ENCODE measurements at places on chromosomes 5 and 9. TPM values are rescaled to one million over a fixed set of nuclear protein-coding genes. Genes with fewer than 3 reads are reported as not detected.

The IL4 gene
- total RNA-seq, result not detected

The DBH gene
- total RNA-seq, result 0.18 TPM

The SPATA31A3 gene
- total RNA-seq, result not detected

The PCDHGA5 gene
- not detected for total RNA-seq

The PAPPA gene
- 0.52 TPM for total RNA-seq

DNA sequence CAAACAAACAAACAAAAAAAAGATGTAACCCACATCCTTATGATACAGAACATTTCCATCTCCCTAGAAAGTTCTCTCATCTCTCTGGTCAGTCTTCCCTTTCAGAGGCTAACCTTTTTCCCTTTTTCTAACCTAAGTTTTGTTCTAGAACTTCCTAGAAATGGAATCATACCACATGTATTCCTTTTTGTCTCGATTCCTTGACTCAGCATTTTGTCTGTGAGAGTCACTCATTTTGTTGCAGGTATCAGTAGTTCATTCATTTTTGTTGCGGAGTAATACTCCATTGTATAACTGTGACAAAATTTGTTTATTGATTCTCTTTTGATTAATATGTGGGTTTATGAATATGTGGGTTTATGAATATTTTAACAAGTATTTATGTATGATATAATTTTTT is 400.0 kb upstream of the PDE4D start:
- no peaks in the 10 kb centered on the region for H3K27me3 ChIP-seq
- DNase-seq, result no peak
- H3K4me3 ChIP-seq, result no peak overlapping the region
- no peaks in the 10 kb centered on the region for H3K4me1 ChIP-seq
- no peak overlapping the region for H3K27ac ChIP-seq

DNA sequence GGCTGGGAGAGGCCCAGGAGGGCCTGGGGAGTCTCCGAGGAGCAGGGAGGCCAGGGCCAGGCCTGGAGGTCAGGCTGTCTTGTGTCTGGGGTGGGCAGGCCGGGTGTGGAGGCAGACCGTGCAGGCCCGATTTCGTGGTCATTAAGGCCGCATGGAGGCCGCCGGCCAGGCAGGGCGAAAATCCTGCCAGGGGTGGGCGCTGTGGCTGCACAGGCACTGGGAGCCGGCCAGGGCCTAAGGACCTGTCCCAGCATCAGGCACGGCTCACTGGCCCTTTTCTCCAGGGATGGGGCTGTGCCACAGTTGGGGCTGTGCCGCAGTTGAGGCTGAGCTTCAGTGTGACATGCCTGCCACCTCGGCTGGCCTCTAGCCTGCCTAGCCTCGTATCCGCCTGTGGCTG is 35.9 kb downstream of the ASS1 start:
- H3K4me1 ChIP-seq, result peaks cover 4% of the 10 kb centered on the region
- peaks cover 39% of the 10 kb centered on the region for H3K27me3 ChIP-seq
- no peak overlapping the region for H3K4me3 ChIP-seq
- DNase-seq, result no peak
- no peak overlapping the region for H3K27ac ChIP-seq
- H3K36me3 ChIP-seq, result peaks cover 2% of the 10 kb centered on the region

- no peak for DNase-seq
- H3K27me3 ChIP-seq, result no peaks in the 10 kb centered on the region
- no peak overlapping the region for H3K4me3 ChIP-seq
- no peaks in the 10 kb centered on the region for H3K36me3 ChIP-seq
- H3K27ac ChIP-seq, result peak overlapping the region; percentile 89
Observed at GRCh38 chr5:56527174-56527573, 288.2 kb upstream of the MAP3K1 start.

DNA sequence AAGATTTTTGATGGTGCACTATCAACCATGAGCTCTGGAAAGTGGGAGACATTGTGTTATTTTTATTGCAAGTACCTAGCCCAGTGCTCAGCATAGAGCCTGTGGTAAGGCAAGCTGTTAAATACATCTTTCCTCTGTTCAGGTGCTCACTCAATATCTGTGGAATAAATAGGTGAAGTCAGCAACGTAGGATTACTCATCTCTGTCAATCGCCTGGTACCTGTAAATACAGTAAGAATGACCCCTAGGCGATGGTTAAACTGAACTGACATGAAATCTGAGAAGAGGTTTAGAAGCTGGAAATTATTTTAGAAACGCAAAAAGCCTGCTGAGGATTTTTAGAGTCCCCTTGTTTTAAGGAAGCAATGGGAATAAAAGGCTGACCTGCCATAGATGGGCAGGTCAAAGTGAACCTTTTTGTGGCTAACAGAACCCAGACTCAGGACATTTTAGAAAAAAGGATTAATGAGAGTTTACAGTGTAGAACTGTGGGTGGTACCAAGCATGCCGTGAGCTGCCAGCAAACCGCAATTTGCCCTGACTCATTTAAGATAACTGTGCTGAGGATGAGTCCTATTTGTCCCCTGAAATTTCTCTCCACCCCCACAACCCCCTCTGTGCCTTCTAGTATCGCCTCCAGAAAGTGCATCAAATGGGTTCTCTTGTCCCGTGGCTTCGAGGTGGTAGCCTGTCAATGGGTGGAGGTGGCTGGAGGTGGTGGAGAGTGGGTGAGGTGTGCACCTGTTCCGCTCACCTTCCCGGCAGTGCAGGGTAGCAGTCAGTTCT is 375.1 kb downstream of the MED10 start:
- DNase-seq, result no peak
- no peaks in the 10 kb centered on the region for H3K36me3 ChIP-seq
- no peak overlapping the region for H3K27ac ChIP-seq
- no peaks in the 10 kb centered on the region for H3K4me1 ChIP-seq
- H3K27me3 ChIP-seq, result peaks cover 6% of the 10 kb centered on the region

DNA sequence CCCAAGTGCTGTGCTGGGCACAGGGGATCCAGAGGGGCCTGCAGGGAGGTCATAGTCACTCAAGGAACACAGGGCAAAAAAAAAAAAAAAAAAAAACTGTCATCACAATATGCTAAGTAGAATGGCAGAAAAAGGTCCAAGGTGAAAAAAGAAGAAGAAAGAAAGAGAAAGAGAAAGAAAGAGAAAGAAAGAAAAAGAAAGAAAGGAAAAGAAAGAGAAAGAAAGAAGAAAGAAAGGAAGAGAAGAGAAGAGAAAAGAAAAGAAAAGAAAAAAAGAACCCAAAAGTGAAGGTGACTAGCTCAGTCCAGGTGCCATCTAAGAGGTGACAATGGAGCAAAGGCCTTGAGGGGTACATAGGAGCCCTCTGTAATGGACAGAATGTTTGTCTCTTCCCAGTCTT is 73.9 kb downstream of the PDE6A start:
- H3K36me3 ChIP-seq, result no peaks in the 10 kb centered on the region
- H3K4me1 ChIP-seq, result peaks cover 10% of the 10 kb centered on the region
- no peak overlapping the region for H3K4me3 ChIP-seq
- no peak overlapping the region for H3K27ac ChIP-seq

- no peaks in the 10 kb centered on the region for H3K36me3 ChIP-seq
- H3K27ac ChIP-seq, result no peak overlapping the region
- H3K4me1 ChIP-seq, result no peaks in the 10 kb centered on the region
- H3K4me3 ChIP-seq, result no peak overlapping the region
- no peaks in the 10 kb centered on the region for H3K27me3 ChIP-seq
Observed at GRCh38 chr9:88355166-88355565, 33.1 kb upstream of the SPIN1 start.

GRCh38 chr9:134676361-134676760 is 34.8 kb downstream of the COL5A1 start:
- no peaks in the 10 kb centered on the region for H3K27me3 ChIP-seq
- no peaks in the 10 kb centered on the region for H3K36me3 ChIP-seq
- no peak overlapping the region for H3K27ac ChIP-seq
- no peak for DNase-seq

GRCh38 chr5:179294891-179295777 is 50.1 kb downstream of the ADAMTS2 start:
- no peak overlapping the region for H3K27ac ChIP-seq
- no peak for DNase-seq
- H3K4me1 ChIP-seq, result no peaks in the 10 kb centered on the region
- peaks cover 10% of the 10 kb centered on the region for H3K27me3 ChIP-seq
- H3K36me3 ChIP-seq, result no peaks in the 10 kb centered on the region
- no peak overlapping the region for H3K4me3 ChIP-seq

DNA sequence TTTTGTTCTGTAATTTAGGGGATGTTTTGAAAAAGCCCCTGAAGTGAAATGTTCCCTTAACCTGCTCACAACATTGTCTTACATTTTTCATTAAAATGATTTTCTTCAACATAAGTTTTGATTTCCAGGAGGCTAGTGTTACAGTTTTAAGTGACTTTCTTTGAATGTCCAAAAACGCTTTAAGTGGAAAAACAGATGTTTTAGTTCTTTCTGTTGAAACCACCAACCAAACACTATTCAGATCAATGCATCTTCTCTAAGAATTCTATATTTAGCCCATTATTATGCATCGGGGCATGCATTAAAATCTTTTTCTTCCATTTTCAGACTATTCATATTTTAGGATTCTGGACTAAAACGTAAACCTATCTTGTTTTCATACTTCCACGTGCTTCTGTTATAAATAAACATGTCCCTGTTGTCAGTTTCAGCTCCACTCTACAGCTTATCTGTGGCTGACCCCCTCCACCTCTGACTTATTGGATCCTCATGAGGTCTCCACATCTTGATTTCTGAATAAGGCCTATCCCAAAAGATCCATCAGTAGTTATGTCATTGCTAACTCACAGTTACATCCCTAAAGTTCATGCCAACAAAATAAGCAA is 882.3 kb upstream of the SEMA6A start:
- no peak for DNase-seq
- peaks cover 5% of the 10 kb centered on the region for H3K4me1 ChIP-seq
- no peaks in the 10 kb centered on the region for H3K36me3 ChIP-seq
- H3K27me3 ChIP-seq, result peaks cover 15% of the 10 kb centered on the region

- H3K27me3 ChIP-seq, result no peaks in the 10 kb centered on the region
- H3K4me1 ChIP-seq, result no peaks in the 10 kb centered on the region
- no peak overlapping the region for H3K27ac ChIP-seq
- H3K36me3 ChIP-seq, result no peaks in the 10 kb centered on the region
- DNase-seq, result no peak
- H3K4me3 ChIP-seq, result no peak overlapping the region
Observed at GRCh38 chr5:41648996-41649395, 138.6 kb upstream of the PLCXD3 start.

- no peaks in the 10 kb centered on the region for H3K27me3 ChIP-seq
- peaks cover 4% of the 10 kb centered on the region for H3K4me1 ChIP-seq
- H3K27ac ChIP-seq, result peak overlapping the region; percentile 2
- H3K4me3 ChIP-seq, result no peak overlapping the region
- no peaks in the 10 kb centered on the region for H3K36me3 ChIP-seq
Observed at GRCh38 chr5:179601871-179602625, 21.4 kb downstream of the HNRNPH1 start.

DNA sequence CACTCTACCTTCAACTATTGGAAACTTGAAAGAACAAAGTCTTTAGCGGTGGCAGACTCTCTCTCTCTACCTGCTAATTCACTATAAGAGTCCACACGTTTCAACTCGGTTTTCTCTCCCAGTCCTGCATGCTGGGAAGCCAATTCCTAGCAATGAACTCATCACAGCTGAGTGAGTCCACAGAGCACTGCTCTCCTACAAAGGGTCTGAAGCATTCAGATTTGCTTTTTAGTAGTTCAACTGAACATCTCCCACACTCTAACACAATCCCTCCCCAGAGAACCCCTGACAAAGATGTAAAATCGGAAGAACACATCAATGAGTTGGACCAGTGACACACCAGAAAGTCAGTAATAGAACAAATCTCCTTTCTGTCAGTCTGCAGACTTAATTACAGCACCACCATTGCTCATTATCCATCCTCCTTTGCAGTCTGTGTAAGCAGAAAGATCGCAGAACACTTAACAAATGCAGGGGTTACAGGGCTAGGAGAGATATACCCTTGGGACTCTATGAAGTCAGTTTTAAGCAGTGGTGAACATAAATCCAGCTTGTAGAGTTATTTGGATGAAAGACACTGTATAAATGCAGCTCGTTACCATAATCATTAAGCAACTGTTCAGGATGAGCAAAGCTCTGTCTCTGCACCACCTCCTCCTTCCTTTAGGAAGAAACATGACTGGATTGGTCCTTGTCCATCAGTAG is 353.4 kb upstream of the GRIA1 start:
- no peak overlapping the region for H3K4me3 ChIP-seq
- no peaks in the 10 kb centered on the region for H3K36me3 ChIP-seq
- H3K4me1 ChIP-seq, result no peaks in the 10 kb centered on the region
- H3K27ac ChIP-seq, result no peak overlapping the region
- H3K27me3 ChIP-seq, result no peaks in the 10 kb centered on the region
- DNase-seq, result no peak

GRCh38 chr9:72443855-72444254 is 77.6 kb upstream of the TMC1 start:
- no peak for DNase-seq
- H3K27ac ChIP-seq, result peak overlapping the region; percentile 83
- H3K27me3 ChIP-seq, result no peaks in the 10 kb centered on the region

GRCh38 chr9:132007371-132008025 is 72.2 kb downstream of the MED27 start:
- H3K36me3 ChIP-seq, result peaks cover 5% of the 10 kb centered on the region
- no peak overlapping the region for H3K4me3 ChIP-seq
- H3K27me3 ChIP-seq, result no peaks in the 10 kb centered on the region
- peak overlapping the region; percentile 64 for H3K27ac ChIP-seq
- no peak for DNase-seq

- DNase-seq, result no peak
- no peaks in the 10 kb centered on the region for H3K36me3 ChIP-seq
- peaks cover 5% of the 10 kb centered on the region for H3K4me1 ChIP-seq
- no peak overlapping the region for H3K4me3 ChIP-seq
- no peak overlapping the region for H3K27ac ChIP-seq
- peaks cover 5% of the 10 kb centered on the region for H3K27me3 ChIP-seq
Observed at GRCh38 chr5:122154910-122155309, 25.6 kb downstream of the ZNF474 start.

DNA sequence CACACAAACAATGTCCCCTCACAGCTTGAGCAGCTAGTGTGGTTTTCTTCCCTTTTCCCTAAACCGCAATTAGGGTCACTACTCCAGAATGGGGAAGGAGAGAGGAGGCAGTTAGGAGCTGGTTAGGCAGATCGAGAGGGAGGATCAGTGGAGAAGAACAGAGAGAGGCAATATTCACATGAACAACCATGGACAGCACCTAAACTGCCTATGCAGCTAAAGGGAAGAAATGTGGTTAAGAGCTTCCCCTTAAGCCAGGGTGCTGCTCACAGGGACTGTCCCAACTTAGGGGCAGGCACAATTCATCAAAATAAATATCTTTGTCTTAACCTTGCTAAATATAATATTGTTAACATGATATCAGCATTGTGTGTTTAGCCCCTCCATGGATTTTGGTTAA is 359.3 kb upstream of the CDH18 start:
- H3K36me3 ChIP-seq, result no peaks in the 10 kb centered on the region
- H3K27ac ChIP-seq, result no peak overlapping the region
- no peak overlapping the region for H3K4me3 ChIP-seq
- DNase-seq, result no peak
- no peaks in the 10 kb centered on the region for H3K27me3 ChIP-seq

- peaks cover 26% of the 10 kb centered on the region for H3K27me3 ChIP-seq
- H3K4me1 ChIP-seq, result no peaks in the 10 kb centered on the region
- no peak overlapping the region for H3K4me3 ChIP-seq
- no peak overlapping the region for H3K27ac ChIP-seq
- no peaks in the 10 kb centered on the region for H3K36me3 ChIP-seq
- DNase-seq, result no peak
Observed at GRCh38 chr5:158848634-158849033, 251.1 kb downstream of the EBF1 start.

GRCh38 chr5:168291964-168292785 is 730 bp downstream of the WWC1 start:
- no peak overlapping the region for H3K27ac ChIP-seq
- peak overlapping the region; percentile 65 for H3K4me3 ChIP-seq
- peaks cover 13% of the 10 kb centered on the region for H3K4me1 ChIP-seq
- DNase-seq, result no peak
- no peaks in the 10 kb centered on the region for H3K36me3 ChIP-seq
